ENCODE measurements at places on chromosomes 2 and 18.

GRCh38 chr2:240392084-240392947 lies 43.1 kb upstream of the GPC1 start:
- DNase-seq = no peak

DNA sequence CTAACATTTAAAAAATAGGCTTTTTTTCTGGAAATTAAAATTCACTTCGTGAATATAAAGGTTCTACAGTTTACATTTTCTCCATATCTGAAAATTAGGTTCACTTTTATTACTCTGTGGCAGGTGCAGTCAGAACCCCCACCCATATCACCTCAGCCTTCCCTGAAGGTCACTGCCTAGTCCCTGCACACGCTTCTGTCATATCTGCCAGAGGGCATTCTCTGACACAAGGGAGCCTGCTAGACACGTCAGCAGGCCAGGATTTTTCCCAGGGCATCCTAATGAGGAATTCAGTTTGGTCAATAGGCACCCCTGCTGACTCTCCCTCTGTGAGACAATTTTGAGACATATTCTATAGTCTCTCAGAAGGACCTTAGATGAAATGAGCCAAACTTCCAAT lies 475.7 kb upstream of the PKDCC start:
- no peak for DNase-seq

- DNase-seq = no peak
Observed at GRCh38 chr18:9117980-9118841, 15.7 kb downstream of the NDUFV2 start.

GRCh38 chr2:66495788-66496640 lies 61.1 kb downstream of the MEIS1 start:
- peak; percentile 53 for DNase-seq

DNA sequence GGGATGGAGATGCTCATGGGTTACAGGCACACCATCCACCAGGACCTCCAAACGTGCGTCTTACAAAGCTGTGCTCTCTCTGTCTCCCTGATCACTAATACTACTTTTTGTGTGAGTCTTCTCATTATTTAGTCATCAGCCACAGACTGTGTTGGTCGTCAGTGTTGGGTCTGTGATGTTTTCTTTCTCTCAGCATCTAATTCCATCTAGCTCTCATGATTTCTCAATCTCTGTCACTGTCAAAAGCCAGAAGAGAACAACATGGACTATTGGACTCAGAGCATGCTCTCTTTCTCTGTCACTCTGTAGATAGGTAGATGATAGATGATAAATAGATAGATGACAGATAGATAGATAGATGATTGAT lies 6.0 kb upstream of the ARL4C start:
- DNase-seq = no peak

- DNase-seq = no peak
Observed at GRCh38 chr2:147348931-147349555, 495.8 kb upstream of the ACVR2A start.

DNA sequence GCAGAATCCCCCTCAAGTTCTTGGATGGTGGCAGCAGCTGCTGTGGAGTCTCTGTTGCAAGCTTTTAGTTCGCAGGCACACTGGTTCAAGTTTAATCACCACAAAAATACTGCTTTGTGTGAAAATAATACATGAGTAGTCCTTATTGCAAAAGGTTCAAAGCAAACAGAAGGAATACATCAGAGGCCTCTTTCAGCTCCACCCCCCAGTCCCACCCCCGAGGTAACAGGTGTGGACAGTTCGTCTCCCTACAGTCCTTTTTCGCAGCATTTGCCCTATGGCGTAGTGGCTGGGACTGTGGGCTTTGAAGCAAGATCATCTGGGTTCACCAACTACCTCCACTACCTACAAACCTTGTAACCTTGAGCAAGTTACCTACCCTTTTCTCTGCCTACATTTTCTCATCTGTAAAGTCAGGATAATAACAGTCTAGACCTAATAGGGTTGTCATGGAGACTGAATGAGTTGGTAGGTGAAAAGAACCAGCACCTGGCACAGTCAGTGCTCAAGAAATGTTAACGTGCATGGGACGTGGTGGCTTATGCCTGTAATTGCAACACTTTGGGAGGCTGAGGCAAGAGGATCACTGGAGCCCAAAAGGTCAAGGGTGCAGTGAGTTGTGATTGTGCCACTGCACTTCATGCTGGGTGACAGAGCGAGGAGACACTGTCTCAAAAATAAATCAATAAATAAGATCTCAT lies 61.7 kb downstream of the TCF7L1 start:
- no peak for DNase-seq

DNA sequence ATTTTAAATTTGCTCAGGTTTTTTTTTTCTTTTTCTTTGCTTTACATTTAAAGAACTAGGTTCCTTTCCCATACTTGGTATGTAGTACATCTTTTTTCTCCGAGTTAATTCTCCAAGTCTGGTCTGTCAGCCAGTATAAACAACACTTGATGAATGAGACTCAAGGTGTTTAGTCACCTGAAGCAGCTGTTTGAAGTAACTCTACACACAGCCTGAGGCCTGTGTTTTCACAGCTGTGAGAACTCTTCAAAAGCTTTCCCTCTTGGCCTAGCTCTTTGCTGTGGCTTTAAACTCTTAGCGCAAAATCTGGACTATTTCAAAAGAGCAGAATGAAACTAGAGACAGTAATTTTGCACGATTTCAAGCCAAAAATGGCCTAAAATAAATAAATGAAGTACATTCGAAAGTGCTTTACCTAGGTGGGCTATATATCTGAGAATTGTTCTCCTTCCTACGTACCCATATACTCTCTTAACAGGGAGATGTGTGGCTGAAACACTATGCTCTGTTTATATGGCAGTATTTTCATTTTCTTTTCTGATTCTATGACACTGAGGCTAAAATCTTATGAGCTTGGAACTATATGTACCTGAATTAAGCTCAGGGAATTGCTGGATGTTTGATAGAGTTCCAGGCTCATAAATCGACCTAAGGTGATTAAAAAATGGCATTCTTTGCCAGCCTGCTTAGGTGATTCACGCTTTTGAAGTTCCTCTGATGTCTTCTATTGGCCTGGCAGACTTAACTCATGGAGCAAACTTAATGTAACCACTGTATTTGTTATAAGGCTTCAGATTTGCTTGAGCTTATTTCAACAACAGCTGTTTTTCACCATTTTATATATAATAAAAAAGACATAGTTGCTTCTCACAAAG lies 1044.1 kb upstream of the ZEB2 start:
- no peak for DNase-seq

DNA sequence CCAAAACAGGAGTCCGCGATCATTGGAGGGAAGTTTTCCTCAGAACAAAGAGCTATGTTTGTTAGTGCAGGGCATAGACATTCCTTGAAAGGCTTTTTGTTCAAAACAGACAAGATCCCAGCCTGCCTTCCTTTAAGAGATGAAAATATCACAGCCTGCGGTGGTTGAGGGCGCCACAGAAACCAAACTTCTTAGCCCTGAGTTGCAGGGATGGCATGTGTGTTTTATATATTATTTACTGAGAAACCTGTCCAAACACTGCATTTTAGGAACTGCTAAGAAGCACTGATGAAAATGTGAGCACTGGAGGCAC lies 57.5 kb upstream of the TMEM178A start:
- DNase-seq = no peak

DNA sequence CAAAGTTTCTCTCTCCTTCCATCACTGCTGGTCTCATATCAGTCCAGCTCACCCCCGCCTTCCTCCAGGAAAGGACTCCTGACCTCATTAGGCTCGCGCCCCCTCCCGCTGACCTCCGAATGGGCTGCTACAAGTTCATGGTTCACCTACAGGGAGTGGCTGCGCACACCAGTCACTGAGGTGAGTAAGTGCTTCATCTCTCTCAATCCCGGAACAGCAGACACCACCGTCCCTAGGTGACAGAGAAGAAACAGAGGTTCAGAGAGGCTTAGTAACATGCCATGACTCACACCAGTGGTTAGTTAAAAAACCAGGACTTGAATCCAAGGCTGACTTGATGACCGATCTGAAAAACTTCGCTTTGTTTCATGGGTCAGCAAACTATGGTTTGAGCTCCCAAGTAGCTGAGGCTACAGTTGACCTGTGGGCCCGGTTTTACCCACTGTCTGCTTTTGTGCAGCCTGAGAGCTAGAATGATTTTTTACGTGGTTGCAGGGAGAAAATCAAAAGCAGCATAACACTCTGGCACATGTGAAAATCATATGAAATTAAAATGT lies 42.0 kb downstream of the ZFP36L2 start:
- DNase-seq = peak; percentile 40

- DNase-seq = peak; percentile 42
Observed at GRCh38 chr2:72694715-72695496, 130.9 kb downstream of the EXOC6B start.

GRCh38 chr2:142892715-142893114 lies 15.3 kb downstream of the KYNU start:
- DNase-seq = no peak

GRCh38 chr2:216113572-216113971 lies 4.4 kb downstream of the XRCC5 start:
- no peak for DNase-seq

DNA sequence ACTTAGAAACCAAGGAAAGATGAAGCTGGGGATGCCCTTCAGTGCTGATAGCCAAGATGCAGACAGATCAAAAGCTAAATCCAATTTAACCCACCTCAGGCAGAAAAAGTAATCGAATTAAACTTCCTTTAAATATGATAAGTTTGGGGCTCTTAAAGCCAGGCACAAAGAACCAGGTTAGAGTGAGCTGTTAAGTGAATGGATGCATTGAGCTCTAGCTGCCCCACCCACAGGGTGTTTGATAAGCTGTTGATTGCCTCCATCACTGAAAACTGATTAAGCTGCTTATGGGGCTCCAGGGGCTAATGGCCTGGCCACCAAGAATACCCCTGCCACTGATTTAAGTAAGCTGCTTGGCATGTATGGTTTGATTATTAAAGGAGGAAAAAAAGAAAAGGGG lies 119.8 kb downstream of the PLEKHM3 start:
- DNase-seq = no peak

DNA sequence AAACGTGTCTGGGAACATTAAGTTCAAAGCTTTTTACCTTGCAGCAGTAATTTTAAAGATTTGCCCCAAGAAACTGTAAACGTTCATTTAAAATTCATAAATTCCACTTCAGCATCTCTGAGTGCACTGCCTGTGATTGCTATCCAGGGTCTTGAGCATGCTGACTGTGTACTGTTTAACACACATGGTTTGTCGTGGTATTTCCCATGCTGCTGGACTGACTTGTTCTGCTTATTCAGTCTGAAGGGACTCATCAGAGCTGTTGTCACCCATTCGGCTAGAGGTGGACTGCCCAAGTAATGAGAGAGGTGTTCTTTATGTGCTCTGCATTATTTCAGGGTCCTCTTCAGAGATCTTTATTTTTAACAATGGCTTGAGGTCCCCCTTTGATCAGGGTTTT lies 53.1 kb downstream of the RHBDD1 start:
- DNase-seq = no peak

DNA sequence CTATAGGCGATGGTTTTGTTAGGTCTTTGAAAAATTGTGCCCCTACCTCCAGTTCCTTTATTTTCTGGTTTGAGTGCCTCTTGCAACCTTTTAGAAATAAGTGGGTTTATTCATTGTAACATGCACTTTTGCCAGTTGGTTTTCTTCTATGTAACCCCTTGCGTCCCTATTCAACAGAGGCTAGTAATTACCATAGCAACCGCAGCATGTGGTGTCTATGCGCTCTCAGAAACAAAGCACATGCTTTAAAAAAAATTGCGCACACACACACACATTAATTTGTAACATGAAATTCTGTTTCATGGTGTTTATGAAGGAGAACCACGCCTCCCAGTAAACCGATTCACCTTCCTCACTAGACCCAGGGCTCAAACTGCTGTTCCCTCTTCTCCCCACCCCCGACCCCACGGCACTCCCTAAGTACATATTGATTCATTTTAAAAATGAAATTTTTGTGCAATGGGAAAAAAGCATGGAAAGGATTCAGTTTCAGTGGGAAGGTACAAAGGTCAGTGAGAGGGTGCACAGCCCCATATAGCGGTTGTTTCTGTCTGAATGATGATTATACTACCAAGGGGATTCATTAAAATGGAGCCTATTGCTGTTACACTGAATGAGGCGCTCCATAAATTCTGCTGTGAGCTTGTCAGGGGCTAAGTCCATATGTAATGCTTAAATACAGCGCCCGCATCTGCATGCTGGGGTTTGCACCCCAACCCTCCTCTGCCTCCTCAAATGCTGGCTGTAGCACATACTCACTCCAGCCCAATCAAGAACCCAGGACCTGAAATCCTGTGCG lies 206.9 kb downstream of the ICOS start:
- DNase-seq = no peak

DNA sequence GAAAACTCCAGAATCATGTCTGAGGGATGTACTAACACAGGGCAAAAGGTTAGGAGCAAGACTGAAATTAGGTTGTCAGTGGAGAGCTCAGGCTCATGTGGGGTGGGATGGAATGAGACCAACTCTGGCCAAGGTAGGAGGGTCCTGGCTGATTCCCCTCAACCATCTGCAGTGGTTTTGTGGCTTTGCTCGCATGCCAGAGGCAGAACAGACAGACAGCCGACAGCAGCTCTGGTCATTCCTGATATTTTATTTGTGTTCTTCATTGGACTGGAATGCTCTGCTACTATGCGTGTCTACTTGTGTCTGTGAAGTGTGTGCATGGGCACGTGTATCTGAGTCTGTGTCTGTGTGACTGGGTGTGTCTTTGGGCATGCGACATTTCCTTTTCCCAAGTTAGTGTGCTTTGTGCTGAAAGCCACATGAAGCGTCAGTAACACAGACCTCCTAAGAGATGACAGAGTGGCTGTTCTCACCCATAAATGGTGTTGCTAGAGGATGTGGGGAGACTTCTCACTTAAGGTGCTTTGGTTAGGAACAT lies 239.5 kb downstream of the CNTNAP5 start:
- peak; percentile 23 for DNase-seq

GRCh38 chr18:55328301-55328700 lies 259.7 kb downstream of the TCF4 start:
- no peak for DNase-seq

DNA sequence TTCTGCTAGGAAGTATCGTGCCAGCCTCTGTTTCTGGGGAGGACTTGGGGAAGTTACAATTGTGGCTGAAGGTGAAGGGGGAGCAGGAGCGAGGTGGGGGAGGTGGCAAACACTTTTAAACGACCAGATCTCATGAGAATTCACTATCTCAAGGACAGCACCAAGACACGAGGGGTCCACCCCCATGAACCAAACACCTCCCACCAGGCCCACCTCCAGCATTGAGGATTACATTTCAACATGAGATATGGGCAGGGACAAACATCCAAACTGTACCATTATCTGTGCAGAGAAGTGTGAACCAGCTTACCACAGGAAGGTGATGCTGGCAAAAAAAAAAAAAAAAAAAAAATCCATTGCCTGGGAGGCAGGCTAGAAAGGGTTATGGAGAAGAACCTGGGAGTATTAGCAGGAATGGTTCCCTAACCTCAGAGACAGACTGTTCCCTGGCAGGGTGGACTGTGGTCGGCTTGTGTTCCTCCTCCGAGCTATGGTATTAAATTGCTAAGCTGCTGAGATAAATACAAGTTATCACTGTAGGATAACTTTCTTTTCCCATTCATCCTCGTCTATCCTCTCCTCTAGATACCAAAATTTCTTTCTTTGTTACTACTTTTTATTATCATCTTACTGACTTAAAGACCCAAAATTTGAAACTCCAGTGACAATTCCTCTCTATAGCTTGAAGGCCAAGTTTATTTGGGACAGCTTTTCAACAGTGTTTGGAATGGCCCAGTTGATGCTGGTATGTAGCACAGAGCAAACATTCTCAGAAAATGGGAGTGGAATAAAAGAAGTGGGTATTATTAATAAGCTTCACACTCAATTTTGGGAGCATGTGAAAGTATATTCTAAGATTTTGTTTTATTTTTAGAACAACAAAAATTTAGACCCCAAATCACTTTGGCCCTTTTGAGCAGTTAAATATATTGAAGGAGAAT lies 73.7 kb upstream of the MAP3K20 start:
- DNase-seq = no peak

- no peak for DNase-seq
Observed at GRCh38 chr2:60898567-60898966, 17.2 kb downstream of the REL start.

Measured in GM04503 (cell line).